ENCODE measurements at places on chromosomes 5 and 9.

DNA sequence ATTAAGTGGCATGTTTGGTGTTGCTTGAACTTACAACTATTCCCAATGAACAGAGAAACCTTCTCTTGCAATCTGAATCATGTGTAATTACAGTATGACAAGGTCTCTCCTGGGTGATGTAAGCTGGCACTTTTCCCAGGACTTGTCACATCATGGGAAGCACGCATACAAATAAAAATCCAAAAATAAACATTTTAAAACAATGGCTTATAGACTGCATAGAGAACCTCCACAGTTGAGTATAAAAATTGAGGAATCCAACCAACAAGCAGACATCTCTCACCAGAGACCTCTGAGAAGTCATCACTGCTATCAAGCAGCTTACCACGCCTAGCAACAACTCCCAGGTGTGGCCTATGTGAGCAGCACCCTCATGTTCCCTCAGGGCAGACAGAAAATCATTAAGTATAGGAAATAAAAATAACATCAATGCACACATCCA, 3.9 kb downstream of the MLLT3 start:
- DNase-seq = no peak

DNA sequence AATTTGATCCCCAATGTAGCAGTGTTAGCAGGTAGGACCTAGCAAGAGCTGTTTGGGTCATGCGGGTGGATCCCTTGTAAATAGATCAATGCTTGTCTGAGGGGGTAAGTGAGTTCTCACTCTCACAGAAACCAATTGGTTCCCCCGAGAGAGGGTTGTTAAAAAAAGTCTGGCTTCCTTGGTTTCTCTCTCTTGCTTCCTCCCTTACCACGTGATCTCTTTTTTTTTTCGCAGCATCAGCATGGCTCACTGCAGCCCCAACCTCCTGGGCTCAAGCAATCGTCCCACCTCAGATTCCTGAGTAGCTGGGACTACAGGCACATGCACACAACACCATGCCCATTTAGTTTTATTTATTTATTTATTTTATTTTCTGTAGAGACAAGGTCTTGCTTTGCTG, 26.4 kb downstream of the RAPGEF6 start:
- DNase-seq = no peak

- DNase-seq = no peak
Measured at GRCh38 chr5:158970121-158970520, 129.6 kb downstream of the EBF1 start.

- DNase-seq = no peak
Measured at GRCh38 chr5:4142842-4143241, 547.2 kb downstream of the IRX1 start.

GRCh38 chr9:100066539-100066938, 32.3 kb downstream of the ERP44 start:
- no peak for DNase-seq

- DNase-seq = no peak
Measured at GRCh38 chr5:112935675-112936074, 13.6 kb upstream of the REEP5 start.

GRCh38 chr9:98935071-98935505, 8.6 kb upstream of the COL15A1 start:
- DNase-seq = no peak

- DNase-seq = no peak
Measured at GRCh38 chr9:86519066-86519615, 164.9 kb upstream of the TUT7 start.

- DNase-seq = no peak
Measured at GRCh38 chr5:123665822-123666371, 153.9 kb downstream of the CSNK1G3 start.

- DNase-seq = no peak
Measured at GRCh38 chr9:95727947-95728520, 147.5 kb upstream of the ERCC6L2 start.

- no peak for DNase-seq
Measured at GRCh38 chr9:121269642-121270254, 1.8 kb downstream of the GSN start.

- no peak for DNase-seq
Measured at GRCh38 chr5:9699681-9700080, 69.5 kb upstream of the TAS2R1 start.

- DNase-seq = no peak
Measured at GRCh38 chr5:173823721-173824567, 64.2 kb upstream of the CPEB4 start.

DNA sequence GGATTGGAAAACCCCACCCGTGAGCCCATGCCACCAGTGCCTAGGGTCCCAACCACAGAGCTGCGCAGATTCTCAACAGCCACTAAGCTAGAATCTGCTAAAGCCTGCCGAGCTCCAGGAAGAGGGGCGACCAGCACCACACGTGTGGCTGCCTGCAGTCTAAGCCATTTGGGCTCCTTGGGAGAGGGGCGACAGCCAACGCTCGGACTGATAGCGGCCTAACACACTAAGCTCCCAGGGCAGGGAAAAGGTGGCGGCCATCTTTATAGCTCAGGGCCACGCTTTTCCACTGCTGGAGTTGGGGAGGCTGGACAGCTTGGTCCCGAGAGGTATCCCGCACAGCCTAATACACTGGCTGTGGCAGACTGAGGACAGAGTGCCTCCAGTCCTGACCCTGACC, 631.8 kb downstream of the CETN3 start:
- DNase-seq = no peak

- no peak for DNase-seq
Measured at GRCh38 chr9:35771534-35771933, 17.5 kb upstream of the MSMP start.

- no peak for DNase-seq
Measured at GRCh38 chr9:18360005-18360404, 113.9 kb upstream of the ADAMTSL1 start.

DNA sequence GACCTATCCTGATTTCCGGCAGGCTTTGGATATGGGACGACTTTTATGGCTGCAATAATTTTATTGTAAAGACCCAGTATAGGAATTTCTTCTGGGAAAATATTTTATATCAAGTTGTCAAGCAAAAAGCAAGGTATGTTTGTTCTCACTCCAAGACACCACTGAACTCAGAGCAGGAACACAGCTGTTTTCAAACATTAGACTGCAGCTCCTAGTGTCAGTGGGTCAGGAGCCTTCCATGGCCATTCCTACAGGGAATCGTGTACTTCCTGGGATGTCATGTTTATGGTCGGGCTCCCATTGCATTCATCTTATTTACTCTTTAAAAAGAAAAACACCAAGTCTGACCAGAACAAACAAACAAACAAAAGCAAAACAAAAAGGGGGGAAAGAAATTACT, 225.3 kb downstream of the TSSK1B start:
- DNase-seq = no peak

- no peak for DNase-seq
Measured at GRCh38 chr5:159616952-159617351, 286.7 kb upstream of the IL12B start.

DNA sequence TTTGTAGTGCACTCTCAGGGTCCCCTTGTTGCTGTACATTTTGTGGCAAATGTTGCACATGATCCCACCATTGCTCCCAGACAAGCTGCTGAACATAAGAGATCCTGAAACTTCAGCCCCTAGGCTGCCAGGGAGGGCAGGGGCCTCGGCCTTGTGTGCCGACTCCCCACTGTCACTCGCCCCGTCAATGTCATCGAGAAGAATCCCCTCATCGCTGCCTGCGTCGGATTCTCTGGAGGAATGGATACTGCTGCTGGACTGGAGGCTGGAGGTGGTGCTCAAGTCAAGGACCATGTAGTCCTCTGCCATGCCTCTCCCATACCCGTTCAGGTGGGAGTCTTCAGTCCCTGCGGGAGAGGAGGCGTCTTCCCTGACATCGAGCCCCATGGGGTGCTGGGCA, 451.3 kb downstream of the BNC2 start:
- no peak for DNase-seq

DNA sequence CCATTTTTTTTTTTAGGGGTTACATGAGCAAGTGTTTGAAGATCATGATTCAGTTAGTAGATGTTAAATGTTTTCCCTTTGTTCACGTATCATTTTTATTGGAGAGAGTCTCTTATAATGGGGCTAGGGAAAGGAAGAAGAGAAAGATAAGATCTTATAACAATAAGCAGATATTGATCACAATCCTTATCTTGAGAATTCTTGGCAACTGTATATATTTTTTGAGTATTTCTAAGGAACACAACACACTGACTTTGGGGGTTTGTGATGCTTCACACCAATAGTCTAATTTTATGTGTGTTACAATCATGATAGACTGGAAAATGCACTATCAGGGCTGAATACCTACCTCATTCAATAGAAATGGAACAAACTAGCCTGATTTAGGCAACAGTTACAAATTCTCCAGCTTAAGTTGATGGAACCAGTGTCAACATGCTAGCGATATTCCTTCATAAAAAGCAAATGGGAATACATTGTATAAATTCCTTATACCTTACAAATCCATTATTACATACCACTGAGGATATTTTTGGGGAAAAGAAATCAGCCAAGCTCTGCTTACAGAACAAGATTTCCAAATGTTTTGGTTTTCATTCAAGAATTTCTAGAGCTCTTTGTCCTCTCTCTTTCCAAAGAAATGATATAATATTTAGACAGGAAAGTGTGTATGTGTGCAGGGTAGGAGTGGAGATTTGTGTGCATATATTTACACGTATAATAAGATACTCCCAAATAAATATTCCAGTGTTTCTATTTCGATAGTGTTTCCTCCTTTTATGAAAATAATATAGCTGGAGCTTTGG, 41.5 kb downstream of the SVEP1 start:
- DNase-seq = no peak

- DNase-seq = no peak
Measured at GRCh38 chr5:60382716-60383115, 317.2 kb downstream of the DEPDC1B start.

DNA sequence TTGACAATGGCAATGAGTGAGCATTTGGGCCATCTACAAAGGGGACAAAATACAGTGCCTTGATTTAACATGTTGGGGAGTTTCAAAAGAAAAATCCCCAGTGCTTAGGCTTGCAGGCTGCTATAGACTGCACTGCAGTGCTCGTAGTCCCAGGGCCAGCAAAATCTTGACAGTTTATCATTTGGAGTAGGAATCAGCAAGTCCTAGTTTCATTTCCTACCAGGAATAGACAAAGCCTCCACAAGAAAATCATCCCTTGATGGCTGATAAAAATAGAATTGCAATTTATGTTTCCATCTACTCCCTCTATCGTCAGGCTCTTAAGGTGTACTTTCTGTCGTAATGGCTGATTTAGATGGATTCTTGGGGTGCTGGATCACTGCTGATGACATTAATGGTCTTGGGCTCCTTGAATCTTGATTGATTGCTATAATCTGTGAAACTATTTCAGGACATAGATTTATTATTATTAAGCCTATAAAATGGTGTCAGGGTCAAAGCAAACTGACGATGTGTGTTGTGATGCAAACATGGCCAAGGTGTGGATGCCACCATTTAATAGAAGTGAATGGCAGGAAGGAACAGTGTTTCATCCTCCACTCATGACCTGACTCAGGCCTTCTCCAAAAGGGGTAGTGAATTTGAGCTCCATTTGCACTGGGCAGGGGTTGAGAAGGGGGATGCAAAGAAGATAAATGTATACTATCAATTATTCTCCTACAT, 171.7 kb downstream of the PIK3R1 start:
- no peak for DNase-seq

DNA sequence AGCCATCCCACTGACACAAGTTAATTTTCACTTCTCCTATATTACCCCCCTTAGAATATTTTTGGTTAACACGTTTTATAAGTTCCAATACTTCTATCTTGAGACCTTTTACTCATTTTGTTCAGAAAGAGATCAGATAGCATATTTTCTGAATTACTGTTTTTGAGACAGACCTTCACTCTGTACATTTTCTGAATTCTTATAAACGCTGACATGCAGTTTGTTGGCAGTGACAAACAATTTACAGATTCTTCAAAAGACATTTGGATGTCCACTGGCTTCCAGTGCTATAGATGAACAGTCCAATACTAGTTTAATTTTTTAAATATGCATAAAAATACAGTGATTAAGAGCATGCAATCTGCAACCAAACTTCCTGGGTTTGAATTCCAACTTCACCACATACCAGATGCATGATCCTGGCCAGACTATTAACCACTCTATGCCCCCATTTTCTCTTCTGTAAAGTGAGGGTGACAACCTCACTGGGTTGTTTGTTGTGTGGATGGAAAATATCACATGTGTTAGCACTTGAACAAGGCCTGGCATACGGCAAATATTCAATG, 142.1 kb downstream of the AGTPBP1 start:
- DNase-seq = no peak

DNA sequence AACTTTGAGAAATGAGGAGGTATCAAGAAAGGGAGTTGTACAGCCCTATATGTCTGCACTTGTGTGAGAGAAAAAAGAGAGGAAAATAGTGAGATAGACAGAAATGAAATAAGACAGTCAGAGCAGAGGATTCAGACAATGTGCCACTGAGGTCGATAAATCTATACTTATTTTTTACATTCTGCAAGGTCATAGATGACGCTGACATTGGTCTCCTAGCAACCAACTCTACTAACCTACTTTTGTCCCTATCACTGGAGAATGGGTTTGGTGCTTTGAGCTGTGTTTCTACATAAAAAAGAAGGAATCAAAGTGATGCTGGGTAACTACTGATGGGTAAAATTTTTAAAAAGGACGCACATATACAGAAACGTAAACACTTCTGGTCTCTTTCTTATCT, 573.3 kb upstream of the RORB start:
- DNase-seq = no peak

DNA sequence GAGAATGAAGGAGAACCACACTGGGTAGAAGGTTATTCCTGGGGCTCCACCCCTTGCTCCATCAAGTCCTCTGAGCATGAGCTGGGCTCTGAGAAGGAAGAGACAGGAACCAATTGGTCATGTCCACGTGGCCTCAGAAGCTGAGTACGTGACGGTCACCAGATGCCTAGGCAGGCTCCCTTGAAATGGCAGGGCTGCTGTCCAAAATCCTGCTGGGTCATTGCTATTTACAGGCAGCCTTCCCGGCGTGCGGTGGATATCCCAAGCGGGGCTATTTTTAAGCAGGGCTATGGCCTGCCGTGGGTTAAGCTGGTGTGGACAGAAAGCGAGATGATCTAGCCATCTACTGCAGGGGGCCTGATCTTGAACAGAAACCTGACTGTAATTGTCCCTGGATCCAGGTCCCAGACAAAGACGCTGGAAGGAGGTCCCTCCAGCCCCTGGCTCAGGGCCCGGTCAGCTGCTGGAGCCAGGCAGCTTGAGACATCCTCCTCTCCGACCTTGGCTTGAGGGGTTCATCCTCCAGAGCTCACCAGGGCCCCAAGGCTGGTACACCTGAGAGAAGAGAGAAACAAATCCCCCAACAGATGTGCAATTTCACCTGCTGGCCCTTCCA, 550 bp upstream of the CKMT2 start:
- DNase-seq = no peak

DNA sequence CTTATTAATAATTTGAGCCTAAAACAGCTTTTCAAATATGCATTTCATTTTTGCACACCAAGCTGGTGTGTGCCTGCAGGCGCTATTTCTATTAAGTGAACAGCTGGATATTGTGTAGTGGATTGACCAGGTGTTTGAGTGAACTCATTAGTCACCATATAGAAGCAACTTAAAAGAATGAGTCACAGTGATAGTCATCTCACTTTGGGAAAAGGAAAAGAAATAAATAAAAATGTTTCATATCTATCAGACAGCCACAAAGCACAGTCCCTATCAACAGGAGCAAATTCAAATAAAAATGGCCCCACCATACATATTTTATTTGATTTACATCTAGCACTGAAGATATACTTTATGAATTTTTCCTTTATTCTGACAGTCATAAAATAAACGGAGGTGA, 456.5 kb upstream of the CDH9 start:
- DNase-seq = no peak

Measured in T-helper 2 cell (primary cell).